NCI-H748 treated with DMSO at 0.1 percent for 48 hours (cell line): ENCODE measurements at places on chromosomes 12 and 14.

- DNase-seq, result no peak
Measured at GRCh38 chr14:99757331-99758070, 35.7 kb upstream of the EML1 start.

DNA sequence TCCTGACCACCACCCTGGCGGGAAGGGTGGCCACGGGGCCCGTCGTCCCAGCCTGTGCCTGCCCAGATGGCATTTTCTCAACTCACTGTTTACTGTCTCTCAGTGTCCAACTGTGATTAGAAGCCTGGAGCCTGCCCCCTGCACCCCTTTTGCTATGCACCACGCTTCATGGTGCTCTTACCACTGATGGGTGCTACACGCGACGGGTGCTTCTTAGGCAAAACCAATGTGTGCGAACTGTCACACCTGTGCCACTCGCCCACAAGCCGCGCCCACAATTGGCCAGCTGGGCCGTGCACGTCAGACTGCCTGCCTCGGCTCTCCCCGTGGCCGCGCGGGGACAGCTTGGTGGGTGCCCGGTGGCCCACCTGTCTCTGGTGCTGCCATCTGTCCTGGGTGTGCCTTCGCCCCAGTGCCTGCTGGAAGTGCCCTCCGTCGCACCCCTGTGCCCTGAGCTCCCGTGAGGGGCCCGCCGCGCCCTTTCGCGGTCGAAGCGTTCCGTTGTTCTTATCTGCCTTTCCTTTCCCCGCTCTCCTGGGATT lies 15.1 kb upstream of the AMN start:
- no peak for DNase-seq

- no peak for DNase-seq
Measured at GRCh38 chr14:35332517-35333263, 40.5 kb downstream of the PSMA6 start.

GRCh38 chr12:3204143-3204542 lies 127.0 kb downstream of the TSPAN9 start:
- DNase-seq, result no peak

DNA sequence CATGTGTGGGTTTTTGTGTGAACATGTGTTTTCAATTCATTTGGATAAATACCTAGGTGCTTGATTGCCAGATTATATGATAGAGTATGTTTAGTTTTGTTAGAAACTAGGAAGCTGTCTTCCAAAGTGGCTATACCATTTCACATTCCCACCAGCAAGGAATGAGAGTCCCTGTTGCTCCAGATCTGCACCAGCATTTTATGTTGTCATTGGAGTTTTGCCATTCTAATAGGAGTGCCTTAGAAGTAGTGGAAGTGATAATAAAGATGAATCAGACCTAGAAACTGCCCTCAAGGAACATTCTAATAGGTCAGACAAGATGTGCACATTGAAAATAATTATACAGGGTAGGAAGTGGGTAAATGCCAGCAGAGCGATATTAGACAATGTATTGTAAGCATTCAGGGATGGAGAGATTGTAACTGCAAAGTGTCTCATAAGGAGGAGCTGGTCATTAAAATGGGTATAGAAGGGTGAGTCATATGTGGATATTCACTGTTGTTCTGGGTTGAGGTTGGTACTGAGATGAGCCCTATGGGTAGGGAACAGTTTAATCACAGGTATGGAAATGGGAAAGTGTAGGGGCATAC lies 71.4 kb downstream of the MNAT1 start:
- no peak for DNase-seq

DNA sequence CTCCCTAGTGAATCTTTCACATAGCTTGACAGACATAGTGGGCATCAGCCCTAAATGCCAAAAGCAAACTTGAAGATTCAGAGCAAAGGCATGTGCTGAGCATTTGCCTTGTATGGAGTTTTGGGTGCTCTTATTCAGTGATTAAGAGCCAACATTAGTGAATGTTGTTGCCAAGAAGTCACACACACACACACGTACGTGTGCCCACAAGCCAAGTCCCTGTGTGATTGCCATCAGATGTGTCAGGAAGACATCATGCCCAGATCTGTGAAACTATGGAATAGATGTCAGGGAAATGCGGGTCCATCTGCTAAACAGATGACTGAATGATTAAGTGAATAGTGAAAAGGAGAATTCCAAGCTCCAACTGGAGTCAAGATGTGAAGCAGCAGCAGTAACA lies 149.0 kb downstream of the AKAP6 start:
- DNase-seq, result no peak

- DNase-seq, result no peak
Measured at GRCh38 chr14:104726600-104727451, 2.8 kb downstream of the ADSS1 start.

- no peak for DNase-seq
Measured at GRCh38 chr12:109597414-109597794, 23.8 kb downstream of the MVK start.

DNA sequence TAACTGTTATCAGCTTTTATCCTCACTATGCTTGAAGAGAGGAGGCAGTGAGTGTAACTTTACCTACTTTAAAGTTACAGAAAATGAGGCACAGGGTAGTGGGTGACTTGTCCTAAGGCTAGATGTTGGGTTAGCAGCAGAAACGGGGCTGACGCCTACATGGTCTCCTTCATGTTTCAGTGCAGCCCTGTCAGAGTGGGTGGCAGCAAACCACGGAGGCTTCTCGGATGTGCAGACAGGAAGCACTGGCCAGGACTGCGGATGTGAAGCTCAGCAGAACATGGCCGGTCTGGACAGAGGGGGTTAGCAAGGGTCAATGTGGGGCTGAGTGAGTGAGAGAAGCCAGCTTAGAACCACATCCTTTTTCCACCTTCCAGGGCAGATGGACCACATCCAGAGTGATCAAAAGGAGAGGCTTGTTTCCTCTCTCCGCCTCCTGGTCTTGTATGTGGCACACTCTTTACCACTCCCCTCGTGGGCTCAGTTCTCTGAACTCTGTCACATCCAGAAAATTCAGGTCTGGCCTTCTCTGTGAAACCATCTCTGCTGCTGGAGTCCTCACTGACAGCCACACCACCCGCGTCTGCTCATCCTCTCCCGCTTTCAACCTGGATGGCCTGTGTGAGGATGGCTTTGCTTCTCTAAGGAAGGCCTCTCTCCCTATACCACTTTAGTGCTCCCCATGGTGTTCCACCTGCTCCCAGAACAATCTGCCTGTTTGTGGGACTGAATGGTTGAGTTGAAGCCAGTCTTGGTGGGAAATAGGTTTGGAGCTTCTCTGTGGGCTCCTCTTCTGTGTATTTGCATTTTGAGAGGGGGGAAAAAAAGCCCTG lies 14.1 kb downstream of the SUSD6 start:
- DNase-seq, result no peak

DNA sequence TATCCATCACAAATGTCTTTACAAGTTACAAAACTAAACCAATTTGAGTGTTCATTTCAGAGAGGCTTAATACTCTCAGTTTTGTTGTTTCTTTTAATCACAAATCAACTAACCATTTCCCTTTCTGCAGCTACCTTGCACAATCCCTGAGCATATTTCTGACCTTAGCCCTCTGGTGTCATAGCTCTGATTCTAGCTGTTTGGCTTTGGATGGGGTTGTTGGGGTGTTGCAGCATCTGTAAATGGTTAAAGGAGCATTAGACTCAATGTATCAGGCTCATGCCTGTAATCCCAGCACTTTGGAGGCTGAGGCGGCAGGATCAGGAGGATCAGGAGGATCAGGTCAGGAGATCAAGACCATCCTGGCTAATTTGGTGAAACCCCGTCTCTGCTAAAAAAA lies 461.4 kb downstream of the NRXN3 start:
- DNase-seq, result no peak

DNA sequence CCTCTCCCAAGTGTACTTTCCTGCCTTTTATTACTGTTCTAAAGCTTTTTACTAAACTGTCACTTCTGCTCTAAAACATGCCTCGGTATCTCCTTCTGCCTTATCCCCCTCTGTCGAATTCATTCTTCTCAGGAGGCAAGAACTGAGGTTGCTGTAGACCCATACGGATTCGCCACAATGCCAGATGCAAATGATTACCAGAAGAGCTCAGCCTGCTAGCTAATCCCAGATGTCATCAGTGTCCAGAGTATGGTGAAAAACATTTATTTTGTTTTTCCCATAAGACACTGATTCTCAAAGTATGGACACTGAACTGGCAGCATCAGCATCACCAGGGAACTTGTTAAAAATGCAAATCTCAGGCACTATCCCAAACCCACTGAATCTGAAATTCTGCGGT lies 359.3 kb downstream of the TMTC2 start:
- DNase-seq, result no peak

DNA sequence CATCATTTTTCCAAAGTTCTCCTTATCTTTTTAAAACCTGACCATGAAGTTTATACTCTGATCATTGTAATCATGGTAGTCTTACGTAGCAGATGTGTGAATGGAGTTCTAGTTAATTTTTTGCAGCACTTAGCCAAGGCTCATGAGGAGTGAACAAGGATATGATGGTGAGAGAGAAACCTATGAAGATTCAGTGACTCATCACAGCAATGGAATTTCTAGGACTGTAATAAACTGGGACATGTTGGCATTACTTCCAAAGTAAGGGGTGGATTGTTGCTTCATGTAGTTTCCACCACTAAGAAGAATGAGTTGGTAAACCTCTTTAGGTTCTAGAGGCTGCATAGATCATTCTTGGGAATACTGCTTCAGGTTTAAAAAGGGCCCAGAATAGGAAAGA lies 102.7 kb downstream of the LRRIQ1 start:
- DNase-seq, result no peak
